Colonic mucosa (tissue), 4 donors: ENCODE measurements at places on chromosomes 2 and 18. TPM values are rescaled to one million over a fixed set of nuclear protein-coding genes. Genes with fewer than 3 reads are reported as not detected.

The DCDC2C gene
- total RNA-seq = not detected

The UGT1A3 gene
- total RNA-seq = 1.0 TPM

DNA sequence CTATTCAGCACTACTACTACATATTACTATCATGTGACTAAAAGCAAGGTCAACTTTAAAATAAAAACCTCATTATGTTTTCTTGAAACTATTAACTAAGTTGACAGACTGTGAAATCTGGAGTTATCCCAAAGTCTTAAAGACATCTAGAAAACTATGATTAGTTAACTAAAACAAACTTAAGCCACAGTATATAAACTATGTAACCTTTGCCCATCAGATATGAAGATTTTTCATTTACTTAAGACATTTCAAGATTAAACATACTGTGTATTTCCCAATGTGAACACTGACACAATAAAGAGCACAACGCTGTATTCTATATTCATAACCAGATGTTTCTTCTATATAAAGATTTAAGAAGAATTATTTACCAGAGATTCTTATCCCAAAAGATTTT lies 33.5 kb upstream of the CACNB4 start:
- no peak for DNase-seq

DNA sequence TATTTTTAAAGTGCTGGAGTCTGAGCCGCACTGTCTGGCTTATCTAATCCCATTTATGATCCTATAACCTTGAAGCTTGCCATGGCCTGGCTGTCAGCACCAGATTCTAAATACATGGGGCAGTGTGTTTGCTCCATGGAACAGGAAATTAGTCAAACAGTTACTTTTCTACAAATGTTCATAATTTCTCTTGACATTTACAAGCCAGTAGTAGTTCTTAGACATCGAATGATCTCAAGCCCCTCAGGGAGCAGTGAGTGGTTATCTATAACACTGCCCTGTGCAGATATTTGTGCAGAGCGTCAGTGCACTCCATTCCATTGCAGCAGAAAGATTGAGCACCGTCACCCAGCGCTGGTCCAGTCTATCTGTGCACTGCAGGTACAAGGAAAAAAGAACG lies 205.2 kb downstream of the AGPS start:
- no peak for DNase-seq

DNA sequence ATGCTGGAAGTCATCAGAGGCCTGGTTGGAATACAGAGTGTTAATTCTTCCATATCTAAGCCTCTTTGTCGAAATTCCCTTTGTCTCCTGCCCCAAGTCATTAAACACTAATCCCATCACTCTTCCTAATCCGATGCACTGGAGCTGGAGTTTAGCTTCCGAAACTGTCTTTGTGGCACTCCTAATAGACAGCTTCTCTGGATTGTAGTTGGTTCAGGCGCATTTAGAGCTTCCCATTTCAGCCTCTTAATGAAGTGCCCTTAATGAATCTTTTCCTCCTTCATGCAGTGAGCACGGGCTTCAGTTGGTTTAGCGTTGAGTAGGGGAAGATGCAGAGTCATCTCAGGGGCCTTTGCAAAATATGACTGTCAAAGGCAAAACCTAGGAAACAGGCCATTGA lies 72.2 kb upstream of the MEIS1 start:
- DNase-seq = no peak

- peak; percentile 77 for DNase-seq
Observed at GRCh38 chr2:160241251-160242137, 41.4 kb upstream of the ITGB6 start.

- no peak for DNase-seq
Observed at GRCh38 chr2:146287281-146287680, 1557.5 kb upstream of the ACVR2A start.

GRCh38 chr2:239256350-239256743 lies 144.5 kb downstream of the HDAC4 start:
- no peak for DNase-seq
